Stimulated activated CD4-positive, alpha-beta T cell treated with anti-CD3 and anti-CD28 coated beads, Interleukin-15, amount 100 ng/mL, for 48 hours (primary cell): ENCODE measurements at places on chromosomes 4 and X.

GRCh38 chr4:178086320-178086719 lies 644.1 kb upstream of the AGA start:
- DNase-seq, result no peak

DNA sequence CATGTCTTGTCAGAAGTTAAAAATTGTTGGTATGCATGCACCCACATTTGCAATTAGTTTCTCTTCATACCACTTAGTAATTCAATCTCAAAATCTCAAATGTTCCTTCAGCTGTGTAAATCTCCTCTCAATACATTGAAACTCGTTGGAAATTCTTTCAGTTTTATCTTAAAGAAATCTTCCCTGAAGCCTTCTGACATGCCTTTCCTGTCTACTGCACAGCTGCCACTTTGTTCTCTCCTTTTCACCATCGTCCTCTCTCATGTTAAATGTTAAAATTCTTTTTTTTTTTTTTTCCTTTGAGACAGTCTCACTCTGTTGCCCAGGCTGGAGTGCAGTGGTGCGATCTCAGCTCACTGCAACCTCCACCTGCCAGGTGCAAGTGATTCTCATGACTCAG lies 30.9 kb downstream of the MCUB start:
- no peak for DNase-seq

GRCh38 chrX:132908891-132909290 lies 49.5 kb downstream of the HS6ST2 start:
- no peak for DNase-seq

- DNase-seq, result no peak
Observed at GRCh38 chrX:95383778-95384177, 1300.9 kb upstream of the DIAPH2 start.
